ENCODE measurements at places on chromosomes 5 and 9.

- no peak for DNase-seq
Observed at GRCh38 chr5:3456121-3456681, 139.4 kb upstream of the IRX1 start.

DNA sequence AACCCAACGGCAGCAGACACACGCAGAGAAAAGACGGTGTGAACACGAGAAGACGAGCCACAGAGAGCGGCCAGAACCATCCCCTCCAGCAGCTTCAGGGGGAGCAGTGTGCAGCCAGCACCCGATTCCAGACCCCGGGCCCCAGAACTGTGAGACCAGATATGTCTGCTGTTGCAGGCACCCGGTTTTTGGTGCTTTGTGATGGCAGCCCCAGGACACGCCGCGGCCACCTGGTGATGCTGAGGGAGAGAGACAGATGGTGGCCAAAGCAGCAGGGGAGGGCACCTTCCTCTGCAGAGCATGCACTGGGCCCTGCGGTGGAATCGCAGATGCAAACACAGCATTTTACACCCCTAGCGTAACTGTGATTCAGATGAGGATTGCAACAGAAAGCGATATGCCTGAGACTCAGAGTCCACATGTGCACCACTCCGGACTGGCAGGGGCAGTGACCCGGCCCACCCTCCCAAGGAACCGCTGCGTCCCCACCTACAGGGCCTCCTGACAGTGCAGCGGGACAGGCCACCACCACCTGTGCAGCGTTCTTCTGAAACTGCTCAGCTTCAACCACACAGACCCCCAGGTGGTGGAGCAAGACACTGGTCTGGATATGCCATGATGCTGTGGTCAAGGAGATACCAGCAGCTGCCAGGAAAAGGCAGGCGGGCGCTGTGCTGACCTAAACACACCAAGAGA is 24.0 kb downstream of the ZDHHC11B start:
- peak; percentile 95 for DNase-seq

GRCh38 chr5:132907161-132907560 is 33.7 kb downstream of the LEAP2 start:
- no peak for DNase-seq

- DNase-seq: no peak
Observed at GRCh38 chr9:70590315-70590677, 175.8 kb upstream of the KLF9 start.

DNA sequence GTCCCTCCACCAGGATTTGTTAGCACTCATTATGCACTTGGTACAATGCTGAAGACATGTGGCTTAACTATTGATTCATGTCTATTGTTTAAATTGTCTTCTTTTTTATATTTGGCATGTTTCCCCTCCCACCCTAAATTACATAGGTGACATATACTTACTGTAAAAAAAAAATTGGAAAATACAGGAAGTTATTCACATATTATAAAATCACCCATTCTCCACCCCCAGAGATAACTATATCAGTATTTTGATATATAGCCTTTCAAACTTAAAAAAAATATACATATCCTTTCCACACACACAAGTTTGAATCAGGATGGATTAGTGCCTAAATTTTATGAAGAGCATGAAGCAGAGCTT is 87.6 kb downstream of the FGF1 start:
- no peak for DNase-seq

DNA sequence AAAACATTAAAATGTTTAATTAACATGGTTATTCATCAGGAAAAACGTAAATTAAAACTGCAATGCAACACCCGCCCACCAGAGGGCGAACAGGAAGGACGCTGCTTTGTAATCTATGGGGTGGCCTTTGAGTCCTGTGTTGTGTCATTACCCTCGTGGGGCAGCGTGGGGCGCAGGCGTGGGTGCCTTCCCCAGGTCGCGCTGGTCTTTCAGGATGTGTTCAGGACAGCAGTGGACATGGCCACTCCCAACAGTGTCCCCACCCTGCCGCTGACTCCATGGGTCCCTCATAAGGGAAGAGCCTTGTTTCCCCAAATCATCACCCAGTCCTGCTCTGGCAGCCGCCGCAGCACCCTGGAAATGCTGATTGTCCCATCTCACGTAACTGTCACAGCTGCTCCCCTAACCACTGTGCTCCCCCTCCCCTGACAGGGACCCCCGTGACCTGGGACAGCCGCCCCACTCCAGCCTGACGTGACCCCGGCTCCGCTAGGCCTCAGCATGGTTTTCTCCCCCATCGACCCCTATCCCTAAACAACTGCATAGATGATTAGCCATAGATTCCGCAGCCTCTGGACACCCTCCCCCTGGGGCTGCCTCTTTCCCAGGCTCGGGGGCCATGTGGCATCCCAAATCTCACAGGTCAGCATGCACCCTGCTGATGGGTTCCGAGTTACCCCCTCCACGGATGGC is 36.4 kb downstream of the GLT6D1 start:
- peak; percentile 81 for DNase-seq

- DNase-seq: no peak
Observed at GRCh38 chr9:80012557-80013330, 441.0 kb downstream of the TLE4 start.

- no peak for DNase-seq
Observed at GRCh38 chr9:14389146-14389545, 75.2 kb upstream of the NFIB start.

GRCh38 chr9:111036429-111036789 is 1.9 kb downstream of the LPAR1 start:
- no peak for DNase-seq

GRCh38 chr5:23528677-23529076 is 21.3 kb downstream of the PRDM9 start:
- no peak for DNase-seq

- no peak for DNase-seq
Observed at GRCh38 chr9:82597241-82598203, 465.4 kb downstream of the RASEF start.

GRCh38 chr5:181281077-181281983 is 20.4 kb upstream of the TRIM52 start:
- DNase-seq: no peak
